ENCODE measurements at places on chromosomes 6 and 20.

GRCh38 chr20:62433658-62434497, 6.5 kb upstream of the RBBP8NL start:
- DNase-seq, result no peak

DNA sequence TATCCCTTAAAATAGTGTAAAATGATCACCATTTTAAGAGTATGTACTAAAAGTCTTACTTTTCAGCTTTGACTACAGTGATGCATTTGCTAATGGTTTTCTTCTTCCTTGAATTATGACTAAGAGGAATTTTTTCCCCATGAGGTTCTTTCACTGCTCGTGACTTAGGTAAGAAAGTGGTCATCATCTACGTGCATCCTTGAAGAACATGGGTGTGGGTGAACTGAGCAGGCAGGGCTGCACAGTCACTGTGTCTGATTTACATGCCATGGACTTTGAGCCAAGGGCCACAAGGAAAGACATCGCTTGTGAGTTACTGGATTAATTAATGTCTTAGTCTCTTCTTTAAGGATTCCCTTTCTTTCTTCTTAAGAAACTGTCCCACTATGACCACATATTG, 33.3 kb downstream of the NQO2 start:
- no peak for DNase-seq

- DNase-seq, result no peak
Measured at GRCh38 chr6:142545147-142545546, 243.3 kb downstream of the ADGRG6 start.

DNA sequence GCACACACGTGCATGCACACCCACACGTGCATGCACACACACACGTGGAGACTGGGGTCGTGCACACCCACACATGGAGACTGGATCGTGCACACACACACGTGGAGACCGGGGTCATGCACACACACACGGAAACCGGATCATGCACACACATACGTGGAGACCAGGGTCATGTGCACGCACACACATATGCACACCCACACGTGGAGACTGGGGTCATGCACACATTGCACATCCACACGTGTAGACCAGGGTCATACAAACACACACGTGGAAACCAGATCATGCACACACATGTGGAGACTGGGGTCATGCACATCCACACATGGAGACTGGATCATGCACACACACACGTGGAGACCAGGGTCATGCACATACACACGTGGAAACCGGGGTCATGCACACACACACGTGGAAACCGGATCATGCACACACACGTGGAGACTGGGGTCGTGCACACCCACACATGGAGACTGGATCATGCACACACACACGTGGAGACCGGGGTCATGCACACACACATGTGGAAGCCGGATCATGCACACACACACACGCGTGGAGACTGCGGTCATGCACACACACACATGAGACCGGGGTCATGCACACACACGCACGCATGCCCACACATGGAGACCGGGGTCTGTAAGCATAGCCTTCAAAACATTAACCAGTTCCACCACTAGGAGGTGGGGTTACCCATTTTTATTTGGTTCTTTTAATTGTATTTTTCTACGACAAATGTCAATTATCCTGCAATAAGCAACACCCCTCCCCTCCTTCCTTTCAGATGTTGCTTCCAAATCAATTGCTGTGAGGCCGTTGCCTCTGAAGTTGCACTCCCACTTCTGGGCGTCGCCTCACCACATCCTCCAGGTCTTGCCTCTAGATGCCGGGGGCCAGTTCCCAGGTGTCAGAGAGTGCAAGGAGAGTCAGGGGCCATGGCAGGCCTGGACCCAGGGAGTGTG, 95.8 kb downstream of the TMEM242 start:
- no peak for DNase-seq

DNA sequence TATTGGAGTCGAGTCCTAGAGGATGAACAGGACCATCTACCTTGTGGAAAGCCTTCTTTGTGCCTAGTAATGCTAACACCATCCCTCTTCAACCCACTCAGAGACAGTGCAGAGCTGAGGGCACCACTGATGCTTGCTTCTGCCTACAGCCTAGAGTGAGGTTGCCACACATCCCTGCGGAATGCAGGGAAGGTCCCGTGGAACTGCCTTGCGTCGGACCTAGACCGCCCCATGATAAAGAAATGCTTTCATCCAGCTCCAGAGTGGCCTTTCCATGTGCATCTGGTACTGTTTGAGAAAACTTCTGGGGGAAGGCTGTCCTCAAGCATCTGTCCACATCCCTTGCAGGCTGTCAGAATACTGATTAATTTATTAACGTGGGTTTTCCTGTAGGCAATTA, 168.4 kb downstream of the PHACTR1 start:
- DNase-seq, result no peak

All from stimulated activated CD8-positive, alpha-beta memory T cell treated with anti-CD3 and anti-CD28 coated beads, Interleukin-2, amount 100 ng/mL, for 1 hour (primary cell).